GM04504 (cell line): ENCODE measurements at places on chromosomes 12 and 14.

DNA sequence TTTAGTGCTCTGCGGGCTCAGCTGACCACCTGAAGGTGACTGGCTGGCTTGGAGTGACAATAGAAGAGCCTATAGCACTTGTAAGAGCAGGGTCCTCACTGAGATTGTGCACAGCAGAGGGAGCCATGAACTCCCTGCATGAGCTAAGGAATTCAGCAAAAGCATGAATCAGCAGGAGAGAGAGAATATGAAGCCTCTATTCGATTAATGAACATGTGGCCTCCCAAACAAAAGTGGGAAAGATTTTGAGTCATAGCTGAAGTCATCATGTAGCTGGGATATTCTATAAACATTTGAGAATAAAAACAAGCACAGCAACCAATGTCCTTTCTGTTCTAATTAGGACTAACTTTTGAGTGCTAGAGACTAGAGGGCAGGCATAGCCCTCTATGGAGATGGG is 626.6 kb downstream of the DIO2 start:
- peak; percentile 83 for DNase-seq

GRCh38 chr12:94208622-94208966 is 60.2 kb downstream of the PLXNC1 start:
- no peak for DNase-seq

DNA sequence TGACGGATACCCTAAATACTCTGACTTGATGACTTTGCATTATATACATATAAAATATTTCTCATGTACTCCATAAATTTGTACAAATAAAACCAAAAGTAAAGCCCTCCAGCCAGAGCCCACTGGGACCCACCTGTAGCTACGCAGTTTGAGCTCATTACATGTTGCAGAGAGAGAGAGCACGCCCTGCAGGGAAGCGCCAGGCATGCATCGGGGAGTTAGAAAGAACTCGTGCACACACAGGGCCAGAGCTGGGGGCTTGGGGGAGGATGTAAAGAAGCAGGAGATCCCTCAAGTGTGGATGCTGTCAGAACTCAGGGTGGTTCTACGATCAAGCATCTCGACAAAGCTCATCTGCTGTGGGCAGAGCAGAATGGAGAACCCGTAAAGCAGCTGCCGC is 178.5 kb upstream of the RTL1 start:
- DNase-seq = no peak

DNA sequence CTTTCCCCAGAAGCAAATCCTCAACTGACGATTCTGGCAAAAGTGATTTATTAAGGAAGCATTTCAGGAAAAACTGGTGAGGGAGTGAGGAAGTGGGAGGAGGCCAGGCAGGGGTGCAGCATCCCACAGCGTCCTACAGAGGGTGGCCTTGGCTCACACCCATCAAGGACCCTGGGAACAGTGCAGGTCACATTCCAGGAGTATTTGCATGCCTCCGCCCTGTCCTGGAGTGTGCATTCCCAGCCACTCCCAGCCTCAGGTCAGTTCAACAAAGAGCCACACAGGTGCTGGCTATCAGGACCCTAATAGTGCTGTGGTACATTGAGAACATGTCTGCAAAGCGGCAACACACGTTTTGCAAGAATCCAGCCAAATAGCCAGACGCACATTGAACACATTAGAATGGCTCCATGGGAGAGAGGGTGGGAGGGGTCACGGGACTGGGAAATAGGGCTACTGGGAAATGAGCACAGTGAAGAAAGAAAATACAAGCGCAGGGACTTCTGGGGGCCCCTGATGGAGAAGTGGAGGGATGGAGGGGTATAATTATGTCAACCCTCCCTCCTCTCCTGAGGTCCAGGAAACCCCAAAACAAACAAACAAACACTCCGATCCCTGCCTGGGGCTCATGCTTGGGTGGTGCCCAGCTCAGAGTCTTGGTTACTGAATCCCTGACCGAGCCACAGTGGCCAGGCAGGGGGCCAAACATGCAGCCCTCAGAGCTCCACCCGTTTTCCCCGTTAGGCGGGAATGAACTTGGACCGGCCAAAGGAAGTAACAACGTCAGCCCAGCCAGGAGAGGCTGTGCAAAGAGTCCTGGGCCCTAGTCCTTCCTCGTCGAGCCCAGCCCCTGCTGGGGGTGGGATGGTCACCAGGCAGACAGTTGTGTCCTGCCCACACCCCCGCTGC is 36.5 kb downstream of the CMKLR1 start:
- DNase-seq = peak; percentile 14

GRCh38 chr12:75489613-75490210 is 9.2 kb downstream of the GLIPR1 start:
- DNase-seq = no peak

GRCh38 chr14:99176156-99176945 is 95.6 kb downstream of the BCL11B start:
- DNase-seq = no peak

DNA sequence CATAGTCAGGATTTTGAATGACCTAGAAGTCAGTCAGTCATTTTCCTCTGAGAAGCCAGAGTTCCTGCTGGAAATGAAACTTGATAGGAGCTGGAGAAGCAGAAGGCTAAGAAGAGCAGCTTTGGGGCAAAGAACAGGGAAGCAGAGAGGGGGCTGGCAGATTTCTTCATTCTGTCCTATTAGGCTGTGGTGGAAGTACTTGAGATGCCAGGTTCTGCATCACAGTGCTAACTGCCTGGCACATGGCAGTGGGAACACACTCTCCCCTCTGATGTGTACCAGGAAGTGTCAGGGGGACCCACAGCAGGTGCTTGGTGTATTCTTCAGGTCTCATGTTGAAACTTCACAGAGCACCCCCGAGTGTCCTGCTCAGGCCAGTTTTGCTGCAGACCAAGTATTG is 61.0 kb downstream of the SUSD6 start:
- no peak for DNase-seq

DNA sequence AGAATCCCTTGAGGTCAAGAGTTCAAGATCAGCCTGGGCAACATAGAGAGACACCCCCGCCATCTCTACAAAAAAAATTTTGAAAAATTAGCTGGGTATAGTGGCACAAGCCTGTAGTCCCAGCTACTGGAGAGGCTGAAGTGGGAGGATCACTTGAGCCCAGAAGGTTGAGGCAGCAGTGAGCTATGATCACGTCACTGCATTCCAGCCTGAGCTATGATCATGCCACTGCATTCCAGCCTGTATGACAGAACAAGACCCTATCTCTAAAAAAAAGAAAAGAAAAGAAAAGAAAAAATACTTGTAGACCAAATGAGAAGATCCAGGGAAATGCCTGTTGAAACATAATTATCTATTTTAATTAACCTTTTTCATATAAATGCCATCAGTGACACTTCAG is 93.8 kb upstream of the MDM1 start:
- peak; percentile 31 for DNase-seq

GRCh38 chr12:28645891-28646290 is 455.6 kb downstream of the CCDC91 start:
- DNase-seq = no peak
